ENCODE measurements at places on chromosomes 2 and 18.

DNA sequence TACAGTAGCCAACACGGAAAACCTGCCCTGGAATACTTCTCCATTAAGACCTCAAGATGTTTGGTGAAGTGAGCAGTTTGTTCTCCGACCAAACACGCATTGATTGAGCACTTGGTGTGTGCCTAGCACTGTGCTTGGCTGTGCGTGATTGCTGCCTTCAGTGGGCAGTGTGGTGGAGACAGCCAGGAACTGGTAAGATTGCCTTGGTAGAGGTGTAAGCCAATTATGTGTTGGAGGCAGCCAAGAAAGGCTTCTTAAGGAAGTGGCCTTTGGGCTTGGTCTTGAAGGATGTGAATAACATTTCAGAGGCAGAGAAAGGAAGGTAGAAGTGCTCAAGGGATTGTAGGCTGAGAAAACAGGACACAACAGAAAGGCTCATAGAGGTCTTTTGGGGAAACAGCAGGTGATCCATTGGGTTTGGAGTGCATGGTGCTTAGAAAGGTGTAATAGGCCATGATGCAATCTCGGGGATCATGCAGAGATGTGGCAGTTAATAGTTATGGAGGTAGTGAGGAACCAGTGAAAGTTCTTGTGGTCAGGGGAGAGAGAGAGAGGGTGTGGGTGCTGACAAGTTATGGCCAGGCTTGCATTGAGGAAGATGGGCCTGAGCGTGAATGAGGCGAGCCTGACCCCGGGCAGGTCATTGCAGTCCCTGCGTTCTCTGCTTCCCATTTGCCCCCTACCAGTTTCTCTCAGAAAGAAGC lies 6.3 kb downstream of the B3GNT2 start:
- no peak for DNase-seq

DNA sequence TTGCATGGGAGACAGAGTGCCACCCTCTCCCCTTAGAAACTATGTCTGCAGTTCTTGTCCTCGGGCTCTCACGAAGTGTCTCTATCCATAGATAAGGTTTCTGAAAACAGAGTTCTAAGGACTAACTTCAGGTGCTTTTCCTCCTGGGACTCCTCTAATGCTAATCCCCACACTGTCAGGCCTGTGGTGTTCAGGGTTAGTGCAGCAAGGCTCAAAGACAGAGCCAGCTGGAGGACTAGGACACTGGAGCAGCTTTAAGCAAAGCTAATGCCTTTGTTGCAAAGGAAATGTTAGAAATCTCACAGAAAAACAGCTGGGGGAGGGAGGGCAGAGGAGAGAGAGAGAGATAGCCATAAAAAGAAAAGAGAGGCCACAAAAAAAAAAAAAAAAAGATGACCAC lies 824.0 kb upstream of the FSHR start:
- no peak for DNase-seq

GRCh38 chr18:23422751-23423418 lies 30.2 kb upstream of the RIOK3 start:
- DNase-seq, result peak; percentile 24

DNA sequence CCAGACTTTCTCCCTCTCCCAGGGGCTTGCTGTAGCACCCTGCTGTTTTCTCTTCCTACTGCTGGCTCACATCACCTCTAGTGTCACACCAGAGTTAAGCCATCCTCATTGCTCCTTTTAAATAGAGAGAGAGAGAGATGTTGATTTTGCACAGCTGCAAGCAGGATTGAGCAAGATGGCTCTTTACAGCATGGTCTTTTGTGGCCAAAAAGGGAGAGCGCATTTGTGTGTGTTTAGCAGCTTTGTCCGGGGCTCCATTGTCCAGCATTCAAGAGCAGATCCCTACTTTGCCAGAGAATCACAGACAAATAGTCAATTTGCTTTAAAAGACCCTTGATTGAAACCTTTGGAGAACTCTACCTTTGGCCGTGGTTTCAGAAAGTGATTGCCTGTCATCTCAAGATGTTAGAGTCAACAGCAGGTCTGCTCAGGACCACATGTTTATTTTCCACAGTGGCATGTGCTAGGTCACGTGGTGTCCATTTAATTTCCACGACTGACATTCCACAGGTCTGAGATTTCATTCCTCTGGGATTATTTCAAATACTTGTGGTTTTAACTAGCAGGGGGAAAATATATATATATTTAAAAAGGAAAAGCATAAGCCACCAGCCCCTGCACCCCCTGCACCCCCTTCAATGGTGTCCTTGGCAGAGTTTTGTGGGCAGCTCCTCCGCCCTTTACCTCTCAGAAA lies 359.9 kb upstream of the SLC14A2 start:
- DNase-seq, result no peak

DNA sequence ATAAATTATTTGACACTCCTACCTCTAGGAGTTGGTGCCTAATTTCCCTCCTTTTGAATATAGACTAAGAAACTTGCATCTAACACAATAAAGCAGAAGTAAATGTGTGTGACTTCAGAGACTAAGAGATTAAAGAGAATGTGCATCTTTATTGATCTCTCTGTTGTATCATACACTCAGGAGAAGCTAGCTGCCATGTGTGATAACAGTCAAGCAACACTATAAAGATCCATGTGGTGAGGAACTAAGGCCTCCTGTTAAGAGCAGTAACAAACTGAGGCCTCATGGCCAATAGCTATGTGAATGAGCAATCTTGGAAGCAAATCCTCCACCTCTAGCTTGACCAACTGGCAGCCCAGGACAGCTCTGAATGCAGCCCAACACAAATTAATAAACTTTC lies 3.4 kb downstream of the FANCL start:
- DNase-seq, result no peak

Data from CD4-positive, alpha-beta T cell treated with Interleukin-10 for 1 hour (primary cell).